ENCODE measurements at places on chromosomes 5 and 9.

DNA sequence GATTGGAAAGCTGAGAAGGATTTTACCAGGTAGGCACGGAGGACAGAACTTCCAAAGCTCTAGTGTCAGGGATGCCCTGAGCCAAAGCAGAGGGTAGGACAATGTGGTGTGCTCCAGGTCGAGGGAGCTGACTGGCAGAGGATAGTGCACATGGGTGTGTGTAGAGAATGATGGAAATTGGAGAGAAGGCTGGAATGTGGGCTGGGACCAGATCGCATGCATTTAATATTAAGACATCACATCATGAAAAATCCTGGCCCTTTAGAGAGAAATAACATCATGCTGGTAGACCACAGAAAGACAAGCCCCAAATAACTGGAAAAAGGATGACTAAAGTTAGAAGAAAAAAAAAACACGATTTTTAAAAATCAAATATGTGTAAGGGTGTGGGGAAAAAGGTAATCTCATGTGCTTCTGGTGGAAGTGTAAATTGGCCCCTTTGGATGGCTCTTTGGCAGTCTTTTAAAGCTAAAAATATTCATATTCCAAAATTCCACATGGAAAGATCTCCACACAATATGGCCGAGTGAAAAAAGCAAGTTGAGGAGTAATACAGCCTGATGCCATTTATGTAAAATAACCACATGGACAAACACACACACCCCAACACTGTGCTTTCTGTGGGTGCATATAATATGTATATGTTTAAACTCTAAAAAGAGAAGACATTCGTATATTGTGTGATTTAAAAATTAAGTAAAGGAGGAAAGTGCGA, 67.0 kb upstream of the TGFBR1 start:
- DNase-seq = no peak

DNA sequence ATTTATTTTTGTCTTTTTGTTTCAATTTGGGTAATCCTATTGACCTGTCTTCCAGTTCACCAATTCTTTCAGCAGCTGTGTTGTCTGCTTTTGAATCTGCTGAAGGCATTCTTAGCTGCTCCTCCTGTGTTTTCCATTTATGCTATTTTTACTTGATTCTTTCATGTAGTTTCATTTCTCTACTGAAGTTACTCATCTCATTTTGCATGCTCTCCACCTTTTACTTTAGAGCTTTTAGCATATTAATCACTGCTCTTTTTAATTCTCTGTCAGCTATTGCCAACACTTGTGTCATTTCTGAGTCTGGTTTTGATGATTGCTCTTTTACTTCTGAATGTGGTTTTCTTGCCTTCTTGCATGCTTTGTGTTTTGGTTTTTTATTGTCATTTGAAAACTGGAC, 496.0 kb upstream of the CLINT1 start:
- no peak for DNase-seq

GRCh38 chr9:91488341-91488740, 64.7 kb upstream of the NFIL3 start:
- DNase-seq = no peak

- DNase-seq = no peak
Measured at GRCh38 chr9:118729981-118730380, 639.3 kb downstream of the BRINP1 start.

- DNase-seq = no peak
Measured at GRCh38 chr9:132288361-132288760, 66.4 kb downstream of the SETX start.

- DNase-seq = no peak
Measured at GRCh38 chr5:112687306-112687705, 50.4 kb upstream of the APC start.

- no peak for DNase-seq
Measured at GRCh38 chr9:99193466-99193821, 28.3 kb downstream of the ALG2 start.

- DNase-seq = no peak
Measured at GRCh38 chr5:103617913-103618312, 55.3 kb upstream of the NUDT12 start.

- DNase-seq = no peak
Measured at GRCh38 chr5:126658561-126658960, 57.8 kb downstream of the PHAX start.

DNA sequence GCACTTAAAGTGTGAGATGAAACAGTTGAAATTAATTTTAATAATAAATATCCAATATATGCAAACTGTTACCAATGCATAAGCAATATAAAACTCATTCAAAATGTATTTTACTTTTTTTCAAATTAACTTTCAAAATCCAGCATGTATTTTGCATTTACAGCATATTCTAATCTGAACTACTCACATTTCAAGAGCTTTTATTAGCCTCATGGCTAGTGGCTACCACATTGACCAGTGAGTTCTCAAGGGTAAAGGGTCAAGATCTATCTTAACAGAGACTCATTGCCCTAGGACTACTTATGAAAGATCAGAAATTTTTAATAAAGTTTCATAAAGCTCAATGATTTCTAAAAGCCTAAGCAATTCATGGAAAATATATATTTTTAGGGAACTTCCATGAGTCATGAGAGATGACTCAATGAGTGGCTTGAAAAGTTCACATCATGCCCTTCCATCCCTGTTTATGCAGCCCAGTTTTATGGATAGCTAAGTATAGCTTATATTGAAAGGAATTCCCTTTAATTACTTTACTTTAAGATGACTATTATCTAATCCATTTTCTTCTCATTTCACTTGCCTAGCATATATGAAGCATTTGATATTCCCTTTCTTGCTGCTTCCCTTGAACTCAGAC, 608.6 kb downstream of the SLCO4C1 start:
- no peak for DNase-seq

- DNase-seq = no peak
Measured at GRCh38 chr5:158435161-158435616, 576.2 kb upstream of the CLINT1 start.

- DNase-seq = no peak
Measured at GRCh38 chr5:168106008-168106761, 185.3 kb upstream of the WWC1 start.

DNA sequence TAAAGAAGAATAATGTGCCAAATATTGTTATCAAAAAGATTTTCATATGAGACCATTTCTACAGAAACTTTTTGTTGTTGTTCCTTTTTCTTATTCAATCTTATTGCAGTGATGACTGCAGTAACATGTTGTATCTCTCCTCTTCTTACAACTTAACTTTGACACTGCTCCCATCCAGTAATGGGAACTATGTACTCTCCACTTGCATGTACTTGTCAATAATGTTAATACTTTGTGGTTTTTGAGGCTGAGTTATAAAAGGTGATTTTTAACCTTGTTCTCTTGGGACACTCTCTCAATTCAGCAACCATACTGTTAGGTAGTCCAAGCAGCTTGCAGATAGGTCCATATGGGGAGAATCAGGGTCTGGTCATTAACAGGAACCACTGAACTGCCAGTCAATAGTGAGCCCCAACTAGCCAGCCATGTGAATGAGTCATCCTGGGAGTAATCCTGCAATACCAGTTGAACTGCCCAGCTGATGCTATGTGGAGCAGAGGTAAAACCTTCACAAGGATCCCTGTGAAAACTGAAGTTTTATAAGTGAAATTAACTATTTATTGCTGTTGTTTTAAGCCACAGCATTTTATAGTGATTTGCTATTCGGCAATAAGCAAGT, 199.6 kb upstream of the DAB2 start:
- no peak for DNase-seq

DNA sequence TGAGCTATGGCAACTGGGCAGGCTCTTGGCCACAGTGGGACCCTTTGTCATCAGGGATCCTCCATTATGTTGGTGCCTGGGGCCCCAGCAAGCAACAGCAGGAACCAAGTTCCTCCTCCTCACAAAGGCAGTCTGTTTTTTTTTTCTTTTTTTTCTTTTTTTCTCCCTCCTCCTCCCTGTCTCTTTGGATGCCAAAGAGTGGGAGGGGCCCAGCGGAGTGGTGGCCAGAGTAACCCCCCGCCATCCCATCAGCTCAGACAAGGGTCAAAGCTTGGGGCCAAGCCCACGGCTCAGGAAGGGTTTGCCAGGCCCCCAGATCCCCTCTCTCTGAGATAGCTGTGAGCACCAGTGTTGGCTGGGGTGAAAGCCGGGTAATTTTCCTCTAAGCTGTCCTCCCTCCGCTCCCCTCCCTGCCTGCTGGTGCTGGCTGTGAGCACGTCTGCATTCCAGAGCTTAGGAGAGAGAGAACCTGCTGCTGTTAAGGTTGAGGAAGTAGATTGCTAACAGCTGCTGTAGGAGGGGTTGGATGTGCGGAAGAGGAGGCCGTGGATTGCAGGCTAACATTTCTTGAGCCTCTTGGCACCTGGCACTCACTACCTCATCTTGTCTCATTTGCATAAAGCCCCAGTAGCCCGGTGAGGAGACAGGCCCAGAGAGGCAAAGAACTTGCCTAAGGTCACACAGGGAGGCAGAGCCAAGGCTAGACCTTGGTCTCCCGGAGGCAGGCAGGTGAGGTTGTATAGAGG, 21.2 kb downstream of the GSN start:
- DNase-seq = no peak

- no peak for DNase-seq
Measured at GRCh38 chr5:59598547-59598874, 295.0 kb downstream of the PDE4D start.

DNA sequence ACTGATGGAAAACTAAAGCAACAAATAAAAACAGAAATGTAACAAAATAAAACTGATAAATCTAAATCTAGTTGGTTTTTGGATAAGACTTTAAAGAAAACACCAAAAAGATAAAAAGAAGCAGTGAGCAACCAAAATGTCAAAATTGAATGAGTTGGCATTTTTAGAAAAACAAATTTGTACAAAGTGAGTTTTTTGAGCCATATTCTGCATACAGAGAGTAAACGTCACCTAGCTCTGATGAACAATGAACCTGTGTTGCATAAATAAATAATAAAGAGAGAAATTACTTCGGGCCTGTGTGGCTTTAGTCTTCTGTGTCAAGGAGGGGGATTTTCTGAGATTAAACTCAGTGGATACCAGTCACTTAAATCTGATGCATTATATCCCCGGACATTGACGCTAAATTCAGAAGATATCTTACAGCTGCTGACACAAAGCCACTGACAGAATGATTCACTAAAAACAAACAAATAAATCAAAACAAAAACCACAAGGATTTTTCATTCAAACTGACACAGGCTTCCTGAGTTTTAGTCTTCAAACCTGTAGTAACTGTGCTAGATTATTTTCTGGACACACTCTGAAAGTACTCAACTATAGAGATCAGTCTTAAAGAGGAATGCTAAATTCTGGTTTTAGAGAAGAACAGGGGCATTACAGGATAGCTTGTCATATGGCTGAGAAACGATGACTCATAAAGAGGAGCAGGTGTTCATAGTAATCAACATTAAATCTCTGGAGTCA, 403.5 kb upstream of the ST8SIA4 start:
- DNase-seq = no peak

DNA sequence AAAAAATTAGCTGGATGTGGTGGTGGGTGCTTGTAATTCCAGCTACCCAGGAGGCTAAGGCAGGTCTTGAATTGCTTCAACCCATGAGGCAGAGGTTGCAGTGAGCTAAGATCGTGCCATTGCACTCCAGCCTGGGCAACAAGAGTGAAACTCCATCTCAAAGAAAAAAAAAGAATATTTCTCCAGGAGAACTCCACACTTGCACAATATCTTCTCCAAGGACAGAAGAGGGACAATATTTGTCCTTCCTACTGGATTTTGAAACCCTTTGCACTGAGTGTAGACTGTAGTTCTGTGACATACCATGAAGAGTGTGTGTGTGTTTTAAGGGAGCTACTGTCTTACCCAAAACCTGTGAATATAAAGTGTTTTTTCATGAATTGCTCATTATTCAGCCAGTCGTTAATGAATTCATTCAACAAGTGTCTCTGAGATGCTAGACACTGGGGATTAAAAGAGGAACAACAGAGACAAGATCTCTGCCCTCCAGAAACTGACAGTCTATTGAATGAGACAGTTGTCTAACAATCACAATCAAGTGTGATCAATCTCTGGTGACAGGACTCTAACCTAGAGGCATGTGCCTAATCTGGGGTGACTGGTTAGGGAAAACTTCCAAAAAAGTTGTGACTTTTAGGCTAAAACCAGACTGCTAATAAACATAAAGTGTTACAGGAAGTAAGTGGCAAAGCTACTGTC, 9.8 kb upstream of the UBE2D2 start:
- DNase-seq = no peak

- DNase-seq = peak; percentile 72
Measured at GRCh38 chr9:3526997-3527940, 1.5 kb upstream of the RFX3 start.

DNA sequence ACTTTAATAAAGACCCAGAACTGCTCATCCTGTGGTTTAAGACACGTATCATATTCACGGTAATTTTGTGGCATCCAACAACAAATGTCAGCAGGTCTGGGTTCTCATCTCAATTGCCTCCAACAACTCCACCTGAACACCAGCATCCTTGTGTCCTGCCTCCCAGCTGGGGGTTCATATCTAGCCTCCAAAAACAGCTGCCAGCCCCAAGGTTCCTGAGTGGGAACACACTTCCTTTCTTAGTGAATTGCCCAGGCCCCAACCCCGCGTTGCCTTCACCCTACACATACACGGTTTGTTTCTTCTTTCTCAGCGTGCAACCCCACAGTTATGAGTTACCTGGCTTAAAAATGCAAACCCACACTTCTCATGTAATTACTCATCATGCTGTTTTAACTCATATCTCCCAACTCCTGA, 77.9 kb downstream of the SEMA4D start:
- DNase-seq = no peak

DNA sequence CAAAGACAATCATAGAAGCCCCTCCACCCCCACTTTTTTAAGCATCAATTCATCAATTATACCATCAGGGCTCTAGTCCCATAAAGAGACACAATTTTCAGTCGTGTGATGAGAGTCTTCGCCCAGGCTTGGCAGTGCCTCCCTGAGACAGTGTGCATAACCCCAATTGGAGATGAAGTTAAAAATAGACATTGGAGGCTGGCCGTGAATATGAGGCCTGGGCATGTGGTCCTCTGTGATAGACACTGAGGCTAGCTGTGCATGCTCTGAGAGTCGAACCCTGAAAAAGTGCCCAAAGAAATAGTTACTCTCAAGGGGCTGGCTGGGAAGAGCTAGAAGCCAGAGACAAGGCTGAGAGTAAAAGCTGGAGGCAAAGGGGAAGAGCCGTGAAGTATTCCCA, 248.6 kb upstream of the NR4A3 start:
- DNase-seq = peak; percentile 52

GRCh38 chr9:135073081-135073740, 14.3 kb upstream of the OLFM1 start:
- DNase-seq = no peak

DNA sequence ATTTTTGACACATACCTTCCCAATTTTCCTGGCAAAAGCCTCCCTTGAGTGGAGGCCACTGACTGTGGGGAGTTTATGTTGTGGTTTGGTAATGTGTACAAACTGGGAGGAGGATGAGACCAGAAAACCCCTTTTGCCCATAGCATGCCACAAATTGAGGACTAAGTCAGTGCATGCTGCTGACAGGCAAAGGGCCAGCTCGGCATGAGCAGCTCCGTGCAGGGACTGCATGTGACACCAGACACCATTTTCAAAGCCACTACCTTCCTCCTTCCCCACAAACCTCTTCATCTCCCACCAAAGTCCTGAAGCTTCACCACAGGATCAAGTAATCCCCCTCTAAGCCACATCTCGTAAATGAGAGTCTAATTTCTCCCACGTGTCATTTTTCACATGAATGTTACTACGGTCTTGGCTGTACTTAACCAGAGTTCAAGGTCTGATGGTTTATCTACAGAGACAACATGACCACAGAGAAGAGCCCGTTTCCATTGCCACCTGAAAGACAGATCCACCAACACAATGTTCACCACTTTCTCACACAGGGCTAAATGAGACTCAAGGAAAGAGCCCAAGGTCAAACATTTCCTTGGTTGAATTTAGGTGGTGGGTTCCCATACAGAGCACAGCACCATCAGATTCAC, 106.5 kb downstream of the NFIB start:
- no peak for DNase-seq

- no peak for DNase-seq
Measured at GRCh38 chr9:110105107-110105506, 102.9 kb downstream of the C9orf152 start.

All from NCI-H446 (cell line).